ENCODE measurements at places on chromosomes 2 and 18. TPM values are rescaled to one million over a fixed set of nuclear protein-coding genes. Genes with fewer than 3 reads are reported as not detected.

DNA sequence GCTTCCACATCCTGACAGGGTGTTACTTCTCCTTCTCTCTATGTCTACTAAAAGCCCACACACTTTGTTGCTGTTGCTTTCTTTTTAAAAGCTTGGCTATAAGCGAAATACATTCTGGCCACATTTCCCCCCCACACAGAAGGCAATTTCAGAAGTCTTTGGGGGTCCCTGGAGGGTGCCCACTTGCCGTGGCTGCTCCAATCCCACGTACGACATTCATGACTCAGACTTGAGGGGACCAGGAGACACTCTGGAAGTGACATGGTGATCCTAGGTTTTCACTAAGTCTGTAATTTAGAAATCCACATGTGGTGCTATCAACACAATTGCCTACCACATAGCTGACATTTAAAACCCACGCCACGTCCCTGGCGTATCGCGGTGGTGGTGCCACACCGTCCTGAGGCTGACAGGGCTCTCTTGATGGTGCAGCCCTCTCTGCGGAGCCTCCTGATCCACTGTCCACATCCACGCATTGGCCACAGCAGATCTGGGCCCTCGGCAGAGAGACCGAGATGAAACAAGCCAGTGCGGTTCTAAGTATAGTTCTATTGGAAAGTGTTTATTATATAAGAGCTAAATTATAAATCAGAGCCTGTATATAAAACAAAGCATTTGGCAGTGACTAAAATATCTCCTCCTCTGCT lies 42.4 kb downstream of the CYP27C1 start:
- DNase-seq = no peak

Gene KCNE4
- total RNA-seq = not detected

DNA sequence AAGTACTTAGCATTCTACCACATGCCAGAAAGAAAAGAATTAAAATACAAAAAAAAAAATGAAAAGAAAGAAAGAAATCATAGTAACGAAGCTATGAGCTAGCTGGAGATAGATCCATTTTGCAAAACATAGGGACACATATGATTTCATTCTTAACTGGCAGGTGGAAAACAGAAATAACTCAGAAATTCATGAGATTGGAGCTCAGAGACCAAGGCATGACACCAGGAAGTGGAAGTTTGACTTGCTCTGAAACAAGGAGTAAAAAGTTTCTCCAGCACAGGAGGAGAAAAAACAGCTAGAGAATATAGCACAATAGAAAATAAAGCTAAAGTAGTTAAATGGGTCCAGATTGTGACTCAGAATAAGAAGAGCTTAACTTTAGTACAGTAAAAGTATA lies 278.1 kb downstream of the ZEB2 start:
- no peak for DNase-seq

DNA sequence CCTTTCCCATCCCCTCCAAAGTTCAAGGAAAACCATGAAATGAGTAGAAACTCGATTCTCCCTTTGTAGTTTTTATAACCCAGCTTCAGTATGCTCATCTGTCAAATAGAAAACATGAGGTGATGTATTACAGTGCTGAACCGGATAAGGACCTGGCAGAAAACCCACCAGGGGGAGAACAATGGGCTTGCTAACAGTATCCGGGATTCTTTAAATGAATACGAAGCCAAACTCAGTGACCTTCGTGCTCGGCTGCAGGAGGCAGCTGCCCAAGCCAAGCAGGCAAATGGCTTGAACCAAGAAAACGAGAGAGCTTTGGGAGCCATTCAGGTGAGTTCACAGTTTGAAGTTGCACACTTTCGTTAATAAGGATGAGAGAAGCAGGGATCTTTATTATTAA lies 113.6 kb upstream of the TTC39C start:
- DNase-seq = no peak

Gene TRIP12
- 21.3 TPM for total RNA-seq

DNA sequence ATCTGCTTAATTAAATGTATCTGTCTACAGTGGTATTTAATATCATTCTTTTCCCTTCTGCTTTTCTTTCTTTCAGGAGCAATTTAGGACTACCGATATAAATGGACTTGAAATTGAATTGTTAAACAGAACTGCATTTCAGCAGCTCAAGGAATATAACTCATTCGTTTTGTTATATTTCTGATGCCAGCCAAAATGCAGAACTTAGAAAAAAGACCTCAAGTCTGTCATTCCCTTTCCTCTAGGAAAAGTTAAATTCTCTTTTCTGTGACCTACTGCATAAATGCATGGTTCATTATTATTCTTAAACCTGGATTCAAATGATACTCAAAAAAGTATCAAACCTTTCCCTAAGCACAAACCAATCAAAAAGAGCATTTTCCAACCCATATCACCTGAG lies 21.4 kb downstream of the FTCDNL1 start:
- DNase-seq = no peak

GRCh38 chr2:112818094-112818902 lies 18.3 kb downstream of the IL1B start:
- DNase-seq = peak; percentile 62

DNA sequence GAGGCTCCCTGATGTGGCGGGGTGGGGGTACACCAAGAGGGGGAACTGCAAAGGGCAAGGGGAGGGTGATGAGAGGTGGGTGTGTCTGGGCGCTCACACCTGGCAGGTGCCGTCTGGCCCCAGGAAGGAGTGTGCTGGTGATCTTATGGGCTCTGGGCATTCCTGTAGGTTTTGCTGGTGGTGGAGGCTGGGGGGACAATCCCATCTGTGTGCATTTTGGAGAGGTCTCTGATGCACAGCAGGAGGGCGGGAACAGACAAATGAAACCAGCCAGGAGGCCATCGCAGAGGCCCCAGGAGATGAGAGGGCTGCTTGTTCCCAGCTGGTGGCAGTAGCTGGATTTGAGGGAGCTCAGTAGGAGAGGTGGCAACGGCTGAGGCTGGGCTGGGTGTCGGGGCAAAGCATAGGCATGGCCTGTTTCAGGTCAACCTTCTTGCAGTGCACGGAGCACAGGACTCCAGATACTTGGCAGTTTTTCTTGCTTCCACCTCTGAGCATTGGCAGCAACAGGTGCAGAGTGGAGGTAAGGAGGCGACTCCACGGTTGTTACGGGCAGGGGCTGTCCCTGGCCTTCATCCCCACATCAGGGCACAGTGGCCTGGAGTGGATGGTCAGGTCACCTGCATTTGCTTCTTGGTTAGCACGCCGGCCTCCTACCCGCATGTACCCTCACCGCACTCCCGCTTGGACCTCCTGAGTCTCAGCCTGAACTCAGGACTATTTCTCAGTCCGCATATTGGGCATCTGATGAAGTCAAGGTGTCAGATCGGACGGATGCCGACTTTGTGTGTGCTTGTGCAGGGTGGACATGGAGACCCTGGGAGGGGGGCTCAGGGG lies 194.2 kb upstream of the HDAC4 start:
- no peak for DNase-seq

DNA sequence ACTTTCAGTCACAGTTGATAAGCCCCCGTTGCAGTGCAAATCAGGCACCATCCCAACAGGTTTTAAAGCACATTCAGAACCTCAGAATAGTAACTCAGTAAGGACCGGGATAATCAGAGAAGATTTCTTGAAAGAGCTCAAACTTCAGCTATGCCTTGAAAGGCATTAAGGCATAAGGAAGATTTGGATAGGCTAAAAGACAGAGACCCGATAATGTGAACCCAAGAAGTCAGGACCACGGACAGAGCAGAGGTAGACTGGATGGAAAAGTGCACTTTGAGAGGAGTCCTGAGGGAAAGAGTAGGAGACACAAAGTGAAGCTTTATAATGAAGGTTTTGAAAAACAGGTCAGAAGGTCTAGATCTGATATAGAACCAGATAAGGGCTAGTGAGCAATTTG lies 36.9 kb upstream of the KLF7 start:
- DNase-seq = peak; percentile 37

All from Caki2 (cell line).